ENCODE measurements at places on chromosomes 6 and 20.

DNA sequence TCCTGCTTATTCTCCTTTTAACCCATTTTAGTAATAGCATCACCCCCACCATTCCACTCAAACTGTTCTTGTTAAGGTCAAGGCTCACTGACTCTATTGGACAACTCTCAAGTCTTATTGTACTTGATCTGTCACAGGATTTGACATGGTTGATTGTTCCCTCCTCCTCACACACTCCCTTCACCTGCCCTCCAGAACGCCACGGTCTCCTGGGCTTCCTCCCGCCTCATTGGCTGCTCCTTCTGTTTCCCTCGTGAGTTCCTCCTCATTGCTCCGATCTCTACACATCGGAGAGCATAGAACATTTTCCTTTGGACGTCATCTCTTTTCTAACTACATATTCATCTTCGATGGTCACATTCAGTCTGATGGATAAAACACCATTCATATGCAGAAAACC is 55.1 kb downstream of the STMND1 start:
- no peak for DNase-seq

DNA sequence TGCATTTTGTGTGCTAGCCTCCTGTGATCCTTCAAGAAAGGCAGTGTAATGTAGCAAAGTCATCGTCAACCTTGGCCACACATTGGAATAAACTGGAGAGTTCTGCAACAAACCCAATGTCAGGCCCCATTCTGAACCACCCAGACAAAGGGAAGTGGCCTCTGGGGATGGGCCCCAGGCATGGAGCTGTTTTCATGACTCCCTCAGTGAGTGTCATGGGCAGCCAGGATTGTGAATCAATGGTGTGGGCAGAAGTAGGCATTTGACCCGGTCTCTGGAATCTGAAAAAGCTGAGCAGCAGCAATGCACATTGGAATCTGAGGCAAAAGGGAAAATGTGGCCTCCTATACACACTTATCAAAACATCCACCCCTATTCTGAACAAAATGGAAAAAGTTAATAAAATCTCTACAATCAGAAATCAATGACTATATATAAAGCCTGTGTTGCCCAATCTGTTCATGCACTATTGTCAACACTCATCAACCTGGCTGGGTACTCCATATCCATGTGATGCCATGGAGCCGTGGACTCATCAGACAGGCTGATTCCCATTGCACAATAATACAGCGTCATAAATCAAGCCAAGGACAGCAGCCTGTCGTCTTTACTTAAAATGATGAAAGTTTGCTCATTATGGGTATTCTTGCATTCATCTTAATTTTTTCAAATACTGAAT is 134.9 kb upstream of the STMND1 start:
- DNase-seq: no peak

DNA sequence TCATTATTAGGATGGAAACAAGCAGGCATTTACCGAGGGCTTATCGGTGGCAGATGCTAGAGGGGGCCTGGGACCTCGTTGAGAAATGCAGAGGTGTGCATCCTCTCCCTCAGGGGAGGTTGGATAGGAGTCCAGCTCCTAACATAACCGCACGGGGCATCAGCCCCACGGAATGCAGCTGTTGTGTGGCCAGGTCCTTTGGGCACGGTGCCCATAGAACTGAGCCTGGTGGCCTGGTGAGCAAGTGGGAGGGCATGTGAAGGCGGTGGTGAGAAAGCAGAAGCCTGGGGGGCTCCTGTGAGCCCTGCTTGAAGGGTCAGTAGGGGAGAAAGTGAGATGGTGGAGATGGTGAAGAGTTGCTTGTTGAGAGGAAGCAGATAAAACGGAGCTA is 143.7 kb downstream of the CDH26 start:
- DNase-seq: no peak

- DNase-seq: peak; percentile 19
These were observed 200.7 kb downstream of the BCAS1 start for GRCh38 chr20:53869466-53870258.

DNA sequence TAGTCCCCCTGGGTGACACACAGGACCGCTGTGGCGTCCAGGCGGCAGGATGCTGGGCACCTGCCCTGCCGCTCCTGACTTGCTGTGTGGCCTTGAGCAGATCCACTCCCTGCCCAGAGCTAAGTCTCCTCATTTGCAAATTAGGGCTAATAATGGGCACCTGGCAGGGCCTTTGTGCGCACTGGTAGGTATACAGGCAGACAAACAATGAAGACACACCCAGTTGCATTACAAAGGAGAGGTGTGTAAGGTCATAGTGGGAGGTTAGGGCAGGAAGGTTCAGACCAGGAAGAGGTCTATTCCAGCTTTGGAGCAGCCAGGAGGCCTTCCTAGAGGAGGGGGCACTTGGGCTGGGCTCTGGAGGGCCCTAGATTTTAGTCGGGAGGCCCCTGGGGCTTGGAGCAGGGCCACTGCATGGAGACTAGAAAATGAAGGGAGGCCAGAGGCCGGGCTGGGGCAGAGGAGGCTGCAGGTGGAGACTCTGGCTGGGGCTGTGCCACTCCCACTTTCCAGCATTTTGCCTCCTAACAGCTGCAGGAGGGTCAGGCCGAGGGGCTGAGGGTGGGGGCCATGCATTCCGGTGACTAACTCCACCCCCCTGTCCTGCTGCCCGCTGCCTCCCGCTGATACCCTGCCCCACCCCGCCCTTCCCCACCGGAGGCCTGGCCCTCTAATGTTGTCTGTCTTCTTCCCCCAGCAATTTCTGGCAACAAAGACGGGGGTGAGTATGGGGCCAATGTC is 28.5 kb downstream of the MYH7B start:
- DNase-seq: no peak

DNA sequence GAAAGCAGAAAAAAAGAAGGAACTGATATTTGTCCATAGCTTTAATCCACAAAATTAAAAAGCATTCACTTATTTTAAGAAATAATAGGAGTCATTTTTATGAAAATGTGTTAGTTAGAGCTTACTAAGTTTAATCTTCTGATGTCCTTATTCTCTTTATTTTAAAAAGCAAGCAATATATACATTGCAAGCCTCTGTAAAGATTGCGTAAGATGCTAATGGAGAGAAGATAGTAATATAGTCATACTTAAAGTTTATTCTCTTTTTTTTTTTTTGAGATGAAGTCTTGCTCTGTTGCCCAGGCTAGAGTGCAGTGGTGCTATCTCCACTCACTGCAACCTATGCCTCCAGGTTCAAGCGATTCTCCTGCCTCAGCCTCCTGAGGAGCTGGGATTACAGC is 39.7 kb downstream of the AIG1 start:
- no peak for DNase-seq

GRCh38 chr6:81783893-81784292 is 31.4 kb upstream of the TENT5A start:
- DNase-seq: no peak

DNA sequence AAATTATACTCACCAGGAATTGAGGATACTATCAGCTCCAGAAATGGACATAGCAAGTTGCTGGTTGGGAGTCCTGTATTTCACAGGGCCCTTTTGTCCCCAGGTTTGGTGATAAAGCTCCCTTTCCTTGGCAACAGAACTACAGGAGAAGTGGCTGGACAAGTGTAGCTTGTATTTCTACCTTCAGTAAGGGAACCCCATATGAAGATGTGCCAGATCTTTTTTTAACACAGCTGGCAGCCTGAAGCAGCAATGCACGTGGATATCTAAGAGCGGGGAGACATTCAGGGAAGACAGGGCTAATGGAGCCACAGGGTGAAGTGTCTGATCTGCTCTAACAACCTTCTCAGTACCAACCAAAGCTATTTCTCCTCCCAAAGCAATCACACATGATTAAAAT is 373.9 kb upstream of the ID4 start:
- DNase-seq: no peak

DNA sequence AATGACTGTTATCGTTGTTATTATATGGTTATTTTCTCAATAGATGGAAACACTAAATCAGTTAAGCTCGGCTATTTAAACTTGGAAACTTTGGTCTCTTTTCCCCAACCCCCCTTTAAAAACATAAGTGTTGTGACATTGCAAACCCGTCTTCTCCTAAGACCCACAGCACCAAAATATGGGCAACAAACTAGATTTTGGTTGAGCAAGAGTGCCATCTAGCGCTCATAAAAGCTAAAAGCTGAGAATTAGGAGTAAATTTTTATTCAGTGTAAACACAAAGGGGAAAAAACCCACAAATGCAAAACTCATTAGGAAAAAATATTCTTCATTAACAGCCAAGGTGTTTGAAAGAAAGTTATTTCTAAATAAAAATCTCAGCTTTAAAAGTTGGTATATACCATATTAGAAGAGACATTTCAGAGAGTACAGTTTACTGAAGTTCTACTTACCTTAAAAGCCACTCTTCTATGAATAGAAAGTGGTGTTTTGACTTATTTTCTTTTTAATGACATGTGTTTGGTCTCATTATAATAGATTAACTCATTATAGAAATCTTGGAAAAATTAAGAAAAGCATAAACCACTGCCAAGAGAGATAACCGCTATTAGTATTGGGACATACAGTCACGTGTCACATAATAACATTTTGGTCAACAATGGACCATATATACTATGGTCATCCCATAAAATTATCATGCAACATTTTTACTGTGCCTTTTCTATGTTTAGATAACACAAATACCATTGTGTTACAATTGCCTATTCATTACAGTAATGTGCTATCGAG is 21.1 kb downstream of the SESN1 start:
- DNase-seq: peak; percentile 42
